ENCODE measurements at places on chromosomes 6 and 20.

DNA sequence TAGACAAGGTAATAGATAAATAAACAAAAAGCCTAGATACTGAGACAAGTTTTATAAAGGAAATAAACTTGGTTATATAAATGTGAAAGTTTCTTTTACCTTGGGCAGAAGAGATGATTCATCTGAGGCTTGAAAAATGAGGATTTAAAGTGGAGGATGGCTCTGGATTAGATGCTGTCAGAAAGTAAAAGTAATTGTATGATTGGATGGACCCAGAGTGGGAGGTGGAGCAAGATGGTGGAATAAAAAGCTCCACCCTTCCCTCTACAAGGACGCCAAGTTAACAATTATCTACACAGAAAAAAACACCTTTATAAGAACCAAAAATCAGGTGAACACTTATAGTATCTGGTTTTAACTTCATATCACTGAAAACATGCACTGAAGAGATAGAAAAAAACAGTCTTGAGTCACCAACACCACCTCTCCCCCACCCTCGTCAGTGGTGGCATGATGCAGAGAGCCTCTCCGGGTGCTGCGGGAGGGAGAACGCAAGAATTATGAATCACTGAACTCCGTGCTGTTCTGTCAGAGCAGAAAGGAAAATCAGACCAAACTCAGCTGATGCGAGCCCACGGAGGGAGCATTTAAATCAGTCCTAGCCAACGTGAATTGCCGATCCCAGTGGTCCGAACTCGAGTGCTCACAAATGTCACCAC is 84.7 kb upstream of the GJE1 start:
- H3K4me1 ChIP-seq: peaks cover 11% of the 10 kb centered on the region
- H3K4me3 ChIP-seq: no peak overlapping the region
- H3K27ac ChIP-seq: no peak overlapping the region
- DNase-seq: no peak

GRCh38 chr6:139760128-139760527 is 385.7 kb upstream of the CITED2 start:
- DNase-seq: no peak
- H3K36me3 ChIP-seq: no peaks in the 10 kb centered on the region
- peaks cover 68% of the 10 kb centered on the region for H3K4me1 ChIP-seq
- peak overlapping the region; percentile 60 for H3K27ac ChIP-seq
- H3K27me3 ChIP-seq: no peaks in the 10 kb centered on the region
- no peak overlapping the region for H3K4me3 ChIP-seq

- peak overlapping the region; percentile 81 for H3K4me3 ChIP-seq
- H3K27me3 ChIP-seq: no peaks in the 10 kb centered on the region
- H3K36me3 ChIP-seq: peaks cover 8% of the 10 kb centered on the region
- peaks cover 81% of the 10 kb centered on the region for H3K4me1 ChIP-seq
Measured at GRCh38 chr6:33427585-33428223, 7.8 kb downstream of the SYNGAP1 start.

DNA sequence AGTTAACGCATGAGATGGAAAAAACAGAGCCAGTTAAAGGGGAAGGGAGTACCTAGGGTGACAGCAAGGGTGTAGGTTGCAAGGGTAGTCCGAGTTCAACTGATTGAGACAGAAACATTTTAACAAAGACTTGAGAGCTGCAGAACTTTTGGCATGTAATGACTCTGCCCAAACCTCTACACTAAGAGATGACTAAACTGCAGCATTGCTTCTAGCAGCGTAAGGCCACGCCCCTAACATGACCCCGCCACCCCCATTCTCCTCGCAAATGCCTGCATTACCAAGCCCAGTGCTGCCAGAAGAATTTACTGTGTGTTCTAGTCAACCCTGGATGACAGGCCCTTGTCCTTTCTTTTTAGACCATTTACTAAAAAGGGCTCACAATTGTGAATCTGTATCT is 6.3 kb upstream of the HINT3 start:
- H3K36me3 ChIP-seq: no peaks in the 10 kb centered on the region
- no peak overlapping the region for H3K27ac ChIP-seq
- no peak for DNase-seq
- H3K4me1 ChIP-seq: peaks cover 13% of the 10 kb centered on the region
- no peak overlapping the region for H3K4me3 ChIP-seq
- no peaks in the 10 kb centered on the region for H3K27me3 ChIP-seq

- no peak for DNase-seq
- H3K27ac ChIP-seq: peak overlapping the region; percentile 93
- no peaks in the 10 kb centered on the region for H3K27me3 ChIP-seq
Measured at GRCh38 chr6:117506180-117506835, 23.8 kb downstream of the DCBLD1 start.

- no peak overlapping the region for H3K27ac ChIP-seq
- H3K36me3 ChIP-seq: peaks cover 2% of the 10 kb centered on the region
- H3K4me1 ChIP-seq: peaks cover 10% of the 10 kb centered on the region
- DNase-seq: no peak
- H3K27me3 ChIP-seq: no peaks in the 10 kb centered on the region
Measured at GRCh38 chr20:17849901-17850683, 118.5 kb downstream of the SNX5 start.

DNA sequence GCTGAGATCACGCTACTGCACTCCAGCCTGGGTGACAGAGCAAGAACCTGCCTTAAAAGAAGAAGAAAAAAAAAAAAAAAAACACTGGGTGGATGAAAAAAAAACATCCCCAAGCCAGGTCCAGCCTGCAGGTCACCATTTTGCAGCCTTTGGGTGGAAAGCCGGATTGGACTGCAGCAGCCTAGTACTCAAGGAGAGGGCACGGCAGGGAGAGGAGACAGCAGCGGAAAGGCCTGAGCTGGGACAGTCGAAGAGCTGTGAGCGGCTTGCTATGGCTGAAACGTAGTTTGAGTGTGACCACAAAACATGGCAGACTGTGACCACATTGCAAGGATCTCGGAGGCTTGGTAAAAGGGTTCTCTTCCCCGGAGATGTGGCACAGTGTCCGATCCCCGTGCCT is 173.0 kb downstream of the NFATC2 start:
- H3K27ac ChIP-seq: no peak overlapping the region
- no peaks in the 10 kb centered on the region for H3K27me3 ChIP-seq
- peaks cover 1% of the 10 kb centered on the region for H3K36me3 ChIP-seq
- no peak overlapping the region for H3K4me3 ChIP-seq

- no peak overlapping the region for H3K27ac ChIP-seq
- H3K4me3 ChIP-seq: no peak overlapping the region
- H3K4me1 ChIP-seq: no peaks in the 10 kb centered on the region
- peaks cover 26% of the 10 kb centered on the region for H3K27me3 ChIP-seq
Measured at GRCh38 chr6:40778196-40778595, 191.0 kb upstream of the LRFN2 start.

Measured in mesothelial cell of epicardium (in vitro differentiated cells).